ENCODE measurements at places on chromosomes 1 and 21. TPM values are rescaled to one million over a fixed set of nuclear protein-coding genes. Genes with fewer than 3 reads are reported as not detected.

The LAD1 gene
- 0.34 TPM for total RNA-seq

DNA sequence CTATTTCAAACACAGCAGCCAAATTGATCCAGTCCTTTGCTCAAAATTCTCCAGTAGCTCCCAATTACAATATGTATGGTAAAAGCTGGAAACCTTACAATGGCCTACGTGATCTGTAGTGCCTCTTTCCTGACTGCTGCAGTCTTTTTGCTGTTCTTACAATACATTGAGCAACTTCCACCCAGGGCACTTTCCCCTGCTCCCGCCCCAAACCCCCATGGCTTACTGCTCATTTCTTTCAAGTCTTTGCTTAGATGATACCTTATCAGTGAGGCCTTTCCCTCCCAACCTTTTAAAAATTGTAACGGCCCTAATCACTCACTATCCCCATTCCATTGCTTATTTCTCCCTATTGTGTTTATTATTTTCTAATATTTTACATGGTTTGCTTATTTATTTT, 43.9 kb upstream of the APOBEC4 start:
- no peak for DNase-seq

The OR14I1 gene
- total RNA-seq, result not detected

DNA sequence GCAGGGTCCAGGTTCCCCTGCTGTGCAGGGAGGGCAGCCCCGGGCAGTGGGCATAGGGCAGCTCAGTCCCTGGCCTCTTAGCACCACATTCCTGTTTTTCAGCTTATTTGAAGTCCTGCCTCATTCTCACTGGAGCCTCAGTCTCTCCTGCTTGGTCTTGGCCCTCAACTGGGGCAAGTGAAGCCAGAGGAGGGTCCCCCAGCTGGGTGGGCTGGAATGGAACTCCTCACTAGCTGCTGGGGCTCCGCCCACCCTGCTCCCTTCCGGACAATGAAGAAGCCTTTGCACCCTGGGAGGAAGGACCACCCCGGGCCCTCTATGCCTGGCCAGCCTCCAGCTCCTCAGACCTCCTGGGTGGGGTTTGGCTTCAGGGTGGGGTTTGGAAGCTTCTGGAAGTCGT, 32.8 kb upstream of the LHX4 start:
- DNase-seq, result no peak

The SMIM1 gene
- 4.4 TPM for total RNA-seq

GRCh38 chr1:221908573-221908972, 166.7 kb upstream of the DUSP10 start:
- no peak for DNase-seq

- peak; percentile 88 for DNase-seq
These were observed 122.3 kb downstream of the ESRRG start for GRCh38 chr1:216600730-216601609.

All from SK-MEL-5 (cell line).